ENCODE measurements at places on chromosomes 1 and 21.
A peak's percentile ranks its signal among the peaks of the same experiment; 100 is the strongest.

DNA sequence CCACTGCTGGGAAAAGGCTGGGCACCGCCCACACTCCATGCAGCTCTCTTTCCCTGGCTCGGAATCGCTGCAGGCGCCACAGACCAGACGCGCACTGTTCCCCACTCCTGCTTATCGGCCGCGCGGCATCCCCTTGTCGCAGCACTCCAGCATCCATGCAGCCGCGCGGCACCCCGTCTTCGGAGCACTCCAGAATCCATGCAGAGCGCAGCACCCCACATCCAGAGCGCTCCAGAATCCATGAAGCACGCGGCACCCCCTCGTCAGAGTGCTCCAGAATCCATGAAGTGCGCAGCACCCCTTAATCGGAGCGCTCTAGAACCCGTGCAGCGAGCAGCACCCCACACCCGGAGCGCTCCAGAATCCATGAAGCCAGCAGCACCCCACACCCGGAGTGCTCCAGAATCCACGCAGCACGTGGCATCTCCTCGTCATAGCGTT, 9.5 kb downstream of the TFF3 start:
- DNase-seq = no peak

- DNase-seq = no peak
Measured at GRCh38 chr21:43853851-43854772, 10.9 kb upstream of the AGPAT3 start.

- DNase-seq = no peak
Measured at GRCh38 chr1:89986020-89986419, 8.9 kb upstream of the ZNF326 start.

DNA sequence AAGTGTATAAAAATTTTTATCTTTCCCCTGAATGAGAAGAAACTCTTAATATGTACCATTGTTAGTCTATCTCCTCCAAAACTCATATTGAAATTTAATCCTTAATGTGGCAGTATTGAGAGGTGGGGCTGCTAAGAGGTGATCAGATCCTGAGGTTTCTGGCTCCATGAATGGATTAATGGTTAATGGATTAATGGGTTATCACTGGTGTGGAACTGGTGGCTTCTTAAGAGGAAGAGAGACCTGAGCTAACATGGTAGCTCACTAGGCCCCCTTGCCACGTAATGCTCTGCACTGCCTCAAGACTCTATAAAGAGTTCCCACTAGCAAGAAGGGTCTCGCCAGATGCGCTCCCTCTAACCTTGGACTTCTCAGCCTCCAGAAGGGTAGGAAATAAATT, 70.6 kb upstream of the ZBTB18 start:
- DNase-seq = no peak

DNA sequence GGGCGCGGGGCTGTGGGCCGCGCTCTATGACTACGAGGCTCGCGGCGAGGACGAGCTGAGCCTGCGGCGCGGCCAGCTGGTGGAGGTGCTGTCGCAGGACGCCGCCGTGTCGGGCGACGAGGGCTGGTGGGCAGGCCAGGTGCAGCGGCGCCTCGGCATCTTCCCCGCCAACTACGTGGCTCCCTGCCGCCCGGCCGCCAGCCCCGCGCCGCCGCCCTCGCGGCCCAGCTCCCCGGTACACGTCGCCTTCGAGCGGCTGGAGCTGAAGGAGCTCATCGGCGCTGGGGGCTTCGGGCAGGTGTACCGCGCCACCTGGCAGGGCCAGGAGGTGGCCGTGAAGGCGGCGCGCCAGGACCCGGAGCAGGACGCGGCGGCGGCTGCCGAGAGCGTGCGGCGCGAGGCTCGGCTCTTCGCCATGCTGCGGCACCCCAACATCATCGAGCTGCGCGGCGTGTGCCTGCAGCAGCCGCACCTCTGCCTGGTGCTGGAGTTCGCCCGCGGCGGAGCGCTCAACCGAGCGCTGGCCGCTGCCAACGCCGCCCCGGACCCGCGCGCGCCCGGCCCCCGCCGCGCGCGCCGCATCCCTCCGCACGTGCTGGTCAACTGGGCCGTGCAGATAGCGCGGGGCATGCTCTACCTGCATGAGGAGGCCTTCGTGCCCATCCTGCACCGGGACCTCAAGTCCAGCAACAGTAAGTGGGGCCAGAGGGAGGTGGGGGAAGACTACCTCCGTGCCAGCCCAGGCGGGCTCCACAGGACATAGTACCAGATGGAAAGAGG, 808 bp downstream of the MAP3K21 start:
- peak; percentile 15 for DNase-seq
